ENCODE measurements at places on chromosomes 12 and 14.

DNA sequence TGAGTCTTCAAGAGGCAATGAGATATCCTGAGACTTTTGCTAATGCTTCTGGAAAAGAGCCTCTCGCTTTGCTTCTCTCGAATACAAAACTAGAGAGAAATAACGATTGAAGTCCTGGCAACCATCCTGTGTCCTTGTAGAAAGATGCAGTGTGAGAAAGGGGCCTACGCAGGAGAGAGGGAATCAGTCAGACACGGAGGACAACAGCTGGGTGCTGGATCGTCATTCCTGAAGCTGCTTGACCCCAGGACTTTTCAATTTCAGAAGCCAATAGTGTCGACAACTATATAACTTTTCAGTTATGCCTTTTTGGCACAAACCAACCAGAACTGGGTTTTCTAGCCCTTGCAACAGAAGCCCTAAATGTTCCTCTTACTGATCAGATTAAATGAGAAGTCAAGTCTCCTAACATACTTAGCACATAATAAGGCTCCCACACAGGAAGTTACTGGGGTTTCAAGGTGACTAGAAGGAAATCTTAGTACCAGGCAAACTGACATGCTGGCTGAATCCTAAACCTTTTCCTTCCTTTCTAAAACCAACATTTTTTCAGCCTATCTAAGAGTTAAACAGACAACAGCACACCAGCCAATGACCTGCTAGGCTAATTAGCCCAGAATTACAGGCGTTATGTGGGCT, 755.6 kb downstream of the MED13L start:
- DNase-seq: no peak

DNA sequence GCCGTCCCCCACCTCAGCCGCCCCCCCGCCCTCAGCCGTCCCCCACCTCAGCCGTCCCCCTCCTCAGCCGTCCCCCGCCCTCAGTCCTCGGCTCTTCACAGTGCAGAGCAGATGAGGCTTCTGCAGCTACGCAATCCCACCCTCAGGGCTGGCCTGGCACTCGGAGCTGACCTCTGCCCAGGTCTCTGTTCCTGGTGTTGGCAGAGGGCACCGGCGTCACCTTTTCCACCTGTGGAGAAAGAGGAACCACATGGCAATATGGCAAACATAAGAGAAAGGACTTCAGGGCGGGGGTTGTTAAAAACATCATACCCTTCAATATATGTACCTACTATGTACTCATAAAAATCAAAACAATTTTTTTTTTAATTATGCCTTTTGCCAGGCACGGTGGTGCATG, 45.8 kb downstream of the MLXIP start:
- no peak for DNase-seq

DNA sequence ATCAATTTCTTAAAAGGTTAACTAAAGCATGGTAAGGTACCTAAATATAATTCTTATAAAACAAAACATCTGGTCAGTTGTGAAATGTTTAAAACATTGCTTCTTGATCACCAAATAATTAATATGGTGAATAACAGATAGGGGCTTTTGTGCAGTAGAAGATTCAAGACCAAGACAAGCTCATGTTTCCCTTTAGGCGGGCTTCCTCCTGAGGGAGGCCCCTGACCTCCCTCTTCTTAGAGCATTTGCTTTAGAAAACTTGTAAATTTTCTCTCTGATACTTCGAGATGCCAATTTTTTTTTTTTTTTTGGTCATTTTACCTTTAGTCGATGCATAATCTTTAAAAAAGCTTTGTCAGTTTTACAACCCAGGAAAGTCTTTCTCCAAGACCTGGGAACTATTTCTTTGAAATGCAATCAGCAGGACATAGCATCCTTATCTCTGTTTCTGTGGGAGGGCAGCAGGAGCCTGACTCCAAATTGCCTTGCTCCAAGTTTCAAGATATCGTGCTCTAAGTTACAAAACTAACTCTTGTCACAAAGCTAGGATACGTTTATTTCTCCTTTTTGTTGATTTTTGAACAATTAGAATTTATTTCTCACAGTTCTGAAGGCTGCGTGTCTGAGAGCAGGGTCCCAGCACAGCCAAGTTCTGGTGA, 66.6 kb upstream of the BICD1 start:
- DNase-seq: no peak

- no peak for DNase-seq
These were observed 173.0 kb downstream of the STXBP6 start for GRCh38 chr14:24876996-24877395.

- DNase-seq: no peak
These were observed 134.4 kb downstream of the KITLG start for GRCh38 chr12:88445705-88446394.

GRCh38 chr12:49121047-49121696, 10.0 kb downstream of the TUBA1B start:
- DNase-seq: no peak

DNA sequence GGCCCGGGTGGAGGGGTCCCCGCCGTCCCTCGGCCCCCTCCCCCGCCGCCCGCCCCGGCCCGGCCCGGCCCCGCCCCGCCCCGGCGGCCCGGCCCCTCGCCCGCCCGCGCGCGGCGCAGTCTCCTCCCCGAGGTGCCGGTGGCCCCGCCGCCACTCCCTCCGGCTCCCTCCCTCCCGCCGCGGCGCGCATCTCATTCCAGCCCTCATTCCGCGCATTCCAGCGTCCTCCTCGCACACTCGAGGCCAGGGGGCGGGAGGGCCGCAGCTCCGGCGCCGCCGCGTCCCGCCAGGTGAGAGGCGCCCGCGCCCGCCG, at the start of gene TEAD4:
Gene TEAD4, plus strand, starts transcription at position 206 of the 313 bp plus-strand sequence.
- no peak for DNase-seq

- DNase-seq: no peak
These were observed 5.4 kb upstream of the LRIG3 start for GRCh38 chr12:58925751-58926150.

- DNase-seq: peak; percentile 30
These were observed 127.1 kb downstream of the FIGNL2 start for GRCh38 chr12:51721282-51721940.

DNA sequence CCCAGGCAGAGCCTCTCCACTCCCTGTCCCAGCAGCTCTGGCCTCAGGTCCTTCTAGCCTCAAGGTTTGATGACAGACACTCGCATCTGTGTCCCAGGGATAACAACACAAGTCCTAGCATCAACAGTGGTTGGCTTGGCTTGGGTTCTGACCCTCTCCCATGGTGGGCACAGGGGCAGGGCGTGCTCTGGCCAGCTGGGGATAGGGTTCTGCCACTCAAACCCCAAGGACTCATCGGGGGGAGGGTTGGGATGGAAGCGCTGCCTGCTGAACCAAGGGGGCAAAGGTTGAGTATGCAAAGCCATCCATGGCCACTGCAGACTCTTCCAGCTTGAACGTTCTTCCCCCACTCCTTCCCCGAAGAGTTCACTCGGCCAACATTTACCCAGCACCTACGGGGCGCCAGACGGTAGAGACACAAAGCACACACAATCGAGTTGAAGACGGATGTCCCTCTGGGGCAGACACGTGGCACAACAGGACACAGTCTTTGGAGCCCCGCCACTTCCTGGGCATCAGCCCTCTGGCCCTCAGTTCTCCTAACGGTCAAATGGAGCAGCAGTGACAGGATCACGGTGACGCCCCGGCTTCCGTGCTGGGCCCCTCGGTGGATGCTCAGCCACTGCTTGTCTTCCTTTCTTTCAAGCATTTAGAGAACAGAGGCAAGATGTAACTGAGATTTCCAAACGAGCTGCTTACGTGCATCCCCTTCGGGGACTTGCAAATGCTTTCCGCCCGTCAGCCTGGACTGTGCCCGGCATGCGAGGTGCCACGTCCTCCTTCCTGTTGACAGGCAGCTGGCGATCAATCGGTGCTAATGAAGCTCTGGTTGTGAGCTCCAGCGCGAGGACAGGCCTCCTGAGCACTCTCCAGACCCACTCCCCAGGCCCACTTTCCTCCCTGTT, 42.6 kb downstream of the DLK1 start:
- no peak for DNase-seq

DNA sequence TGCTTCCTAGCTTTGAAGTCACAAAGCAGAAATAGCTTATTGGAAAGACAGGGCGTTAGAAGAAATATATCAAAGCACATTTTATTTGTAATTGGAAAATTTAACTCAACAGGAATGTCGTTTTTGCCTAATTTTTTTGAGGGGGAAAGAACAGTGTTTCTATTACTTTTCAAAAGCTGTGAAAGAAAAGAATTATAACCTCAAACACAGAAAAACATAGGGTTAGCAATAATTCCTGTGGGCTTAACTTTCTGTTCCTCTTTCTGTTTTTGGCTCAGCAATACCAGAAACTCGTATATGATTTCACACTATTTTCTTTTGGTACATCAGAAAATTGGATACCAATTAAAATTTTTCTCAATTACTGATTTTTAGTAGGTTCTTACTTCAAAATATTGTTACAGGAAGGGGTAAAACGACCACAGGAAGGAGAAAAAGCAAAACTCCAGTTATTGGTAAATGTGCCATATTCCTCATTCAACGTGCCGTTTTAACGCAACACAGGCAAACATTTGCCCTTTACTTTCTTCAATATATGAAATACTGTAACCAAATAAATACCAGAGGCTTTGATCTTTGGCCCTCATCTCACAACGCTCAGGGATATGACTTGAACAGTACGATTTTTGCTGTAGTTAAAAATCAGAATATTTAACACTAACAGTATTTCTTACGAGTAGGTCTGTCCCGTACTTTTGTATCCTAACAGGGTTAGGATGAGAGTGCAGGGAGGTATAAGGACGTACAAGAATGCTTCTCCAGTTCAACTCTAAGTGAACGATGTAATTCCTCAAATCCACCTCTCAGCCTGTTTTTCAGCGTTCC, 1.3 kb upstream of the RNU6-7 start:
- no peak for DNase-seq

GRCh38 chr14:65941091-65941490, 528.6 kb downstream of the FUT8 start:
- DNase-seq: no peak

DNA sequence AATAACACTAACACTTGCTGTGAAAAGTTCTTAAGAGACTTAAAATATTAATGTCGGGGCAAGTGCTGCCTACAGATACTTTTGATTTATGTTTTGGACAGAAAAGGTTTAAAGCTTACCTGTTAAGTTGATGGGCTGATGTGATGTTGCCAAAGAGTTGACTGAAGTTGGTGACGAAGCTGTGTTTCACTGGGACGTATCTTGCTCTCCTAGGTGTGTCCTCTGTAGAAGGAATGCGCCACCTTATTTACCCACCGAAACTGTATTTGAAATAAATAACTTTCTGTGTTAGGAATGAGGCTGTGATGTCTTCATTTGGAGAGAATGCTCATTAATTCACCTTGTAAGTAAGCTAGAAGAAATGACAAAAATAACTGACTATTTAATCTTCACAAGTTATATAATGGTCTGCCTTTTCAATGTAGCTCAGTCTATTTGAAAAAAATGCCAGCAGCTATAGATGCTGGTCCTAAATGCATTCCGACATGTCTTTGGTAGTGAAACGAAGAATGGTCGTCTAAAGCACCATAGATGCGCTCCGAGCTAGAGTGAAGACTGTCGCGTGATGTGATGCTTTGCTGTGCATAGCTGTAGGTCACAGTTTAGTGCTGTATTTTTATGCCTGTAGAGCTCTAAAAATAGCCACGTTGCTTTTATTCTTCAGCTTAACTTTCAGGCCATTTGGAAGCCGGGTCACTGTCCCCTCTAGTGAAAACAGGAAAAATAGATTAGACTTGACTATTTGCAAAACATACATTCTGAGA, at the start of gene RD3L:
Gene RD3L, minus strand, starts transcription at position 557 of the 764 bp plus-strand sequence. CDS start 834 bp downstream, outside the sequence.
- no peak for DNase-seq

DNA sequence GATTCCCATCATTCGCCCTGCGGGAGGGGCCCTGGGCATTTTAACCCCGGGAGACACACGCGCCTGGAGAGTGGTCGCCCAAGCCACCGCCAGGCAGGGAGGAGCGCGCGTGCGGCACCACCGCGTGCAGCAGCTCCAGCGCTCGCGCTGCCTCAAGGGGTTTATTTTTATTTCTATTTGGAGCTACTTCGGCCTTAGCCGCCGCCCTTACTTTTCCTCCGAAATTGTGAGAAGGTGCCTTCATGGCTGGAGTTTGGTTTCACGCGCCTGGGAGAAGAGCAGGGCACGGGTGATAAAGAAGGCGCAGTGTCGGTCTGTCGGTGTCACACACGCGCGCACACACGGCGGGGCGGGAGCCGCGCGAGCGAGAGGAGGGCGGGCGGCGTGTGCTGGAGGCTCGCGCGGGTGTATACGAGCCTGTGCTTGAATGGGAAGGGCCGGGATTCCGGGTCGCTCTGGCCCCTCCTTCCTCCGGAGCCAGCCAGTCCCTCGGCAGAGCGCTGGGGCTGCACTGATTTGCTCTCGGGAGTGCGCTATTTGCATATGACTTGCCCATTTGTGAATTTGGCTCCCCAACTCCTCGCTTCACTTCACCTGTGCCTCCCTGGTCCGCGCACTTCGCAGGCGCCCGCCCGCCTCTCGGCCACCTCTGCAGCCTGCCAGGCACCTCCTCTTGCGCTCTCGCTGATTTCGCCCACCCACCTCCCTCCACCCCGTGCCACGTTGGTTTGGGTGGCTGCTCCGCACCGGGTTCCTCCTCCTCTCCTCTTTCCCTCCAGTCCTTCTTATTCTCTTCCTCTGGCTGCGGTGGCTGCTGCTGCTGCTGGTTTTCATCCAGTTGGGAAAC, 932.3 kb downstream of the DIO2 start:
- DNase-seq: no peak

GRCh38 chr14:58535044-58535443, 102.7 kb upstream of the DACT1 start:
- no peak for DNase-seq

GRCh38 chr14:33457617-33458016, 493.3 kb downstream of the EGLN3 start:
- no peak for DNase-seq

DNA sequence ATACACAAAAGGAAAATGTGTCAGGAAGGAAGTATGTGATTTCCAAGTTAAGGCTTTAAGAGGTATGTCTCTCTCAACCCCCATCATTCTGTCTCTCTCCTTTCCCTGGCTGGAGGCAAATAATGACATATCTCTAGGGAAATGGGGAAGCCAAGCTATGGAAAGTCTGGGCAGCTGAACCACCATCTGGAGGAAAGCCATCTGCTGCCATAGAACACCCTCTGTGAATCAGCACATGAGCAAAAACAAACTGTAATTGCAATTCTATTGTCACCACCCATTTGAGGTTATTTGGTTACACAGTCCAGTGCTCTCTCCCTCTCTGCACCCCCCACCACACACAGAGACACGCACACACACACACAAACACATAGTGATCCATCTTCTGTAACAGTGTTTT, 766.2 kb downstream of the FLRT2 start:
- DNase-seq: no peak

GRCh38 chr12:93856611-93857010, 179.4 kb downstream of the CRADD start:
- DNase-seq: no peak

- DNase-seq: no peak
These were observed 100.5 kb downstream of the PPM1H start for GRCh38 chr12:62834406-62834805.

GRCh38 chr12:4379405-4379804, at the start of gene FGF23:
FGF23 (minus strand) TSS chr12:4379712; CDS start chr12:4379582, 130 bp downstream.
- DNase-seq: no peak

DNA sequence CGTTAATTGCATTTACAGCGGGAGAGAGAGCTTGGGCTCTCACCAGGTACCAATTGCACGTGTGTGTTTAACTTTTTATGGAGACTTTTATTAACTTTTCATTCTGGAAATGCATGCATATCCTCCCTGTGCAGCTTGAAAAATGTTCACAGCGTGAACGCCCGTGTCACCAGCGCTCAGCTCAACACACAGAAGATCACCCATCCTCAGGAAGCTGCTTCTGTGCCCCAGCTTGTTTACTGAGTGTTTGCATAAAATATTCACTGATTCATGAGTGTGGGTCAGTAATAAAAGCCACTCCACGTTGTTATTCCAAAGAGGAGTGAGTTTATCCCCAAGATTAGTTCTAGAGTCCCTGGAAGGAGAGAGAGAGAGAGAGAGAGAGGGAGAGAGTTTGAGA, 75.5 kb upstream of the FZD10 start:
- DNase-seq: no peak

GRCh38 chr14:25086821-25087396, 37.0 kb upstream of the STXBP6 start:
- no peak for DNase-seq

All from stimulated activated CD4-positive, alpha-beta T cell treated with anti-CD3 and anti-CD28 coated beads, Interleukin-1b, Interleukin-23, amount 100 ng/mL, for 24 hours (primary cell).